Thoracic aorta (tissue), 2 donors: ENCODE measurements at places on chromosomes 1 and 21. TPM values are rescaled to one million over a fixed set of nuclear protein-coding genes. Genes with fewer than 3 reads are reported as not detected.

The TRIM63 gene
- total RNA-seq, result not detected

The SPTA1 gene
- total RNA-seq, result not detected

The TNFRSF18 gene
- not detected for total RNA-seq

The RALGPS2 gene
- total RNA-seq, result 9.5 TPM

The TRIM67 gene
- total RNA-seq, result not detected

DNA sequence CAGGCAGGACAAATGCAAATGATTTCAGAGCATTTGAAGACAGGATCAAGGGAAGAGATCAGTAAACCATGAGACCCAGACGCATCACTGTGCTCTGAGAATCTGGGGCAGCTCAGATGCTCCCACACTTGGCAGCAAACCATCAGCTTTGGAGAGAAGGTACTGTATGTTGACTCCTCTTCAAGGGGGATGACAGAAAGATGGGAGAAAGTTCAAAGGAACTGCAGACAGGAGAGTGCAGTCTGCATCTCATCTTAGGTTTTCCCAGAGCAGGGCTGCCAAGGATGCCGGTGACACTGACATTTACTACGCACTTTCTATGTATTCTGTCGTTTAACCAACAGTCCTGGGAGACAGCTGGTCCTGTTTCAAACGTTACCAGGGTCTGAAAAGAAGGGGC lies 35.8 kb downstream of the OLFML2B start:
- no peak for DNase-seq

GRCh38 chr1:70277875-70278274 lies 56.7 kb downstream of the SRSF11 start:
- no peak for DNase-seq

DNA sequence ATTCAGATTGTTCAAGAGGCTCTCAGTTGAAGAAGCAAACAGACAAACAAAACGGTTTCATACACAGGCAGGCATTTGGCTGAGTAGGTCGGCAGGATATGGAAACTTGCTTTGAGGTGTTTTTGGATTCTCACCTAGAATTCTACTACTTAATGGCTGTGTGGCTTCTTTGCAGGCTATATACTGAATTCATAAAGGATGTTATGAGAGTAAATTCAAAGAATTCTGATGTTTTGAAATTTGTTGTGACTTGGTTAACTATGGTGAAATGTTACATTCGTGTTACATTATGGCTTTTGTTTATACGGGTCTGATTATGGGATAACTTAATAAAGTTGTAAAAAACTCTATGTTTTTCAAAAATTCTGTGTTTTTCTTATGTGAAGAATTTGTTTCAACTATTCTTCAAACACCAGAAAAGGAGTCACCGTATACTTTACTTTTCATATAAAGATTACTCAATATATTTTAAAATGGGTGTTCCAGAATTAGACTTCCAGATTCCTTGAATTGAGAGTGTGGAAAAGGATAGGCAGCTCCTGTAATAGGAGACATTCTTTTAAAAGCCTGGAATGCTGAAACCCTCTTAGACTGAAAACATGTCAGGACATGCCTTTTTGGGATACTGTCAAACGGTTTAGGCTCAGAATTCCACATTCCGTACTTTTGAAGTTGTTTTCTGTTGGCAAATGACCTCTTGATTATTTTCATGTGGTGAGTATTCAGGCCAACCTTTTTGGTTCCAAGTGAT lies 8.2 kb upstream of the IRF2BP2 start:
- no peak for DNase-seq

DNA sequence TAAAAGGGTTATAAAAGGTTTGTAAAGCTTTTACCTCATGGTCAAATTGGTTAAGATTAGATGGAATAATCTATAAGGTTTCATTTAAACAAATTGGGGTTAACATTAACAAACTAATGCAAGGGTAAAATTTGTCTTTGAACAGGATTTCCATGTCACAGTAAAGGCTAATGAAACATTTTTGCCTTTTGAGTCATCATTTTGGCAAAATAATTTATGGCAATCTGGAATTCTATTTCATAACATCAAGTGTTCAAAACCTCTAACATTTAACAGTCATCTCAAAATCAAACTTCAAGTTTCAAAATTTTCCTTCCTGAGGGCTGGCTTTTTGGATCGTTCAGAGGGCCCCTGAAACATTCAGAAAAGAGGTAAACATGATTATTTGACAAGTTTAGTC lies 6.6 kb upstream of the CD46 start:
- DNase-seq, result no peak

GRCh38 chr21:35106246-35106835 lies 57.2 kb upstream of the RUNX1 start:
- DNase-seq, result no peak

DNA sequence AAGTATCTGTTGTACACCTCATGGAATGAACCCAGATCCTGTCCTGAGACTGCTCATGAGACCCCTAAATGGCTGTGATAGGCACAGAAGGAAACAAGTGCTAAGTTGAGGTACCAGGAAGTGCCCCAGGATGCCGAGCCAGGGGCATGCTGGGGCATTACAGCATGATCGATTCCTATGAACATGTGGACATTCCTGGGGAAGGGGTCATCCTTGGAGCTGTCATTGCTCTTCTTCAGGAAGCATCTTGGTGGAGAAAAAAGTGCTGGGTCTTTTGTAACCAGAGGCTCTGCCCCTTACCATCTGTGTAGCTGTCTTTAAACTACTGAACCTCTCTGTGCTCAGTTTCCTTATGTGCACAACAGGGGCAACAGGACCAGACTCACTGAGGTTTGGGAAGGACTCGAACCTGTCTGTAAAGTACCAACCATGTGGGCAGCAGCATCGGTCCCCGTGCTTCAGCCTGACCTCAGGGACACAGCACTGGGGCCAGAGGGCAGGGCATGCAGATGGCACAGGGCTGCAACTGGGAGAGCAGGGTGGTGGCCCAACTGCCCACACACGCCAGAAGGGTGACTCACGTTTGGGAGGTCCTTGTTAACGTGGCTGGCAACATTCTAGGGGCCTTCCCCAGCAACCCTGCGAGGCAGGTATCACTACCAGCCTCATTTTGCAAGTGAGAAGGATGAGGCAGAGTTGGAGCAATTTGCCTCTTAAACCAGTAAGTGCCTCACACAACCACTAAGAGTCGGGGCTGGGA lies 142.3 kb upstream of the EDN2 start:
- DNase-seq, result no peak
